ENCODE measurements at places on chromosomes 7 and 10.

DNA sequence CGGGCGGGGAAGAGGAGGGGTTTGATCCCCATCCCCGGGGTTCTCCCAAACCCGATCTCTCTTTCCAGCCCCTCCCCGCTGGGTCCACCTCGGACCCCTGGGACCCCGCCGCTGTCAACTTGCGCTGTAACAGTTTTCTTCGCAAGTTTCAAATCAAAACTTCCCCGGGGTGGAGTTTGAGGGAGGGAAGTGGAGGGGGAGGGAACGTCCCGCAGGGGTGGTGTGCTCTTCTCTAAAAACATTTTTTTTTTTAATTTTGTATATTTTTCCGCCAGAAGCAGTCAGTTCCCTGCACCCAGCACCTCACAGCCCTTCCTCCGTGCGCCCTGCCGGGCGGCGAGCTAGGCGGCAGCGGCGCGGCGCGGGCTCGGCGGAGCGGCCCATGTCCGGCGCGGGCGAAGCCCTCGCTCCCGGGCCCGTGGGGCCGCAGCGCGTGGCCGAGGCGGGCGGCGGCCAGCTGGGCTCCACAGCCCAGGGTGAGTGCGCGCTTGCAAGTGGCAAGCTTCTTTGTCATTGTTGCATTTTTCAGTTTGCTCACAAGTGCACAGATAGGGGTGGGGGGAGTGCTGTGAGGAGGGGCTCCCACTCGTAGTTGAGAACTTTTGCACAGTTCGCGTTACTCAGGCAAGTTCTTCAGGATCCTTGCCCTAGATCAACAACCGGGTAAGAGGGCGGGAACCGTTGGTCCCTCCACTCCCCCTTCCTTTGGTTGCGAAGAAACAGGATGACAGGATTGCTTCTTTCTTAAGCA lies 933 bp downstream of the MDFIC start:
- DNase-seq, result no peak

- DNase-seq, result no peak
These were observed 169.5 kb upstream of the ZMIZ1 start for GRCh38 chr10:78899098-78899754.

GRCh38 chr7:46123-46829 lies 146.1 kb upstream of the FAM20C start:
- no peak for DNase-seq

- no peak for DNase-seq
These were observed 41.3 kb upstream of the GLI3 start for GRCh38 chr7:42278344-42278743.

DNA sequence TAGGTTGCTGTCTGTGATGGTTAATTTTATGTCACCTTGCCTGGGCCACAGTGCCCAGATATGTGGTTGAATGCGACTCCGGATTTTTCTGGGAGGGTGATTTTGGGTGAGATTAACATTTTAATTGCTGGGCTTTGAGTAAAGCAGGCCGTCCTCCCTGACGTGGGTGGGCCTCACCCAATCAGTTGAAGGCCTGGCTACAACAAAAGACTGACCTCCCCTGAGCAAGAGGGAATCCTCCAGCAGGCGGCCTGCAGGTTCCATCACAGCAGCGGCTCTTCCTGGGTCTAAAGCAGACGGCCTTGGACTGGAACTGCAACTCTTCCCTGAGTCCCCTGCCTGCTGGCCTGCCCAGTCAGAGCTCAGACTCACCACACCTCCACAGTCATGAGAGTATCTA lies 114.2 kb downstream of the SFMBT2 start:
- no peak for DNase-seq

- no peak for DNase-seq
These were observed 6.7 kb downstream of the ECHDC3 start for GRCh38 chr10:11748866-11749265.

- DNase-seq, result no peak
These were observed 45.6 kb downstream of the SFMBT2 start for GRCh38 chr10:7365027-7365745.

- DNase-seq, result no peak
These were observed 39.5 kb downstream of the GARS1 start for GRCh38 chr7:30634193-30634626.

- DNase-seq, result no peak
These were observed 69.3 kb downstream of the HIPK2 start for GRCh38 chr7:139708541-139708940.

- DNase-seq, result no peak
These were observed 297.1 kb upstream of the NFE2L3 start for GRCh38 chr7:25854608-25855497.

GRCh38 chr10:125397608-125398007 lies 237.2 kb upstream of the CTBP2 start:
- DNase-seq, result no peak

DNA sequence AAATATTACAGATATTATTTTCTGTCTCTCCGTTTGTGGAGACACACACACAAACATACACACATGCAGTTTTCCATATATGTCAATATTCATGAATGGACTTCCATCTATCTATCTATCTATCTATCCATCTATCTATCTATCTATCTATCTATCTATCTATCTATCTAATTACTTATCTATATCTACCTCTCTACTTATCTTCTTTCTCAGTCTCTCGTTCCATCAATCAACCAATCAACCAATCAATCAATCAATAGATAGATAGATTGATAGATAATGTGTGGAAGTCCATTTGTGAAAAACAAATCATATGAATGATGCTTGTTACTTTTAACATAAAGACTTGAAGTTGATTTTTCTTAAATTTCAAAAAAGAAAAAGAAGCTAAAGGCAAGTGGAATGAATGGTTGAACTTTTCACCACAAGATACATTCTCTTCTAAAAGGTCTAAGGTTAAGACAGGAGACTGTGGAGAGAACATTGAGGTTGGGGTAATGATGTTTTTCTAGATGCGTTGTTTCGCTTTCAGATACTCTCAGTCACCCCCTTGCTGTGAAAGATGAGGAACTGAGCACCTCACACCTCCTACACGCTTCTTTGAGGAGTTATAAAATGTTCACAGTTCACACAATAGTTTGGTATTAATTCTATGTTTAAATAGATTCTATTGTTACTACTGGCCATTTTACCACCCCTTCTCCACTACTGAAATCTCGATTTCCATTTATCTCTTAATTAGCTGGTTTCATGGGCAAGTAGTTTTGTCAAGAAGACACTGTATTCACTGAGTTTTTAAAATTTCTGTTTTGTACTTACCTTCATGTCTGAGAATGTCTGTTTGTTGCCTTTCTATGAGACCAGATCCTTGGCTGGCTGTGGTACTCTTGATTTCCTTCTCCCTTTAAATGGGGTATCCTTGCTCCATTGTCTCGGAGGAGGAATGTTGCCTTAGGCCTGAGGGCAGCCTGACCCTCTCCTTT lies 114.1 kb downstream of the EMX2 start:
- no peak for DNase-seq

- DNase-seq, result no peak
These were observed 193.7 kb downstream of the RNLS start for GRCh38 chr10:88389456-88389855.

DNA sequence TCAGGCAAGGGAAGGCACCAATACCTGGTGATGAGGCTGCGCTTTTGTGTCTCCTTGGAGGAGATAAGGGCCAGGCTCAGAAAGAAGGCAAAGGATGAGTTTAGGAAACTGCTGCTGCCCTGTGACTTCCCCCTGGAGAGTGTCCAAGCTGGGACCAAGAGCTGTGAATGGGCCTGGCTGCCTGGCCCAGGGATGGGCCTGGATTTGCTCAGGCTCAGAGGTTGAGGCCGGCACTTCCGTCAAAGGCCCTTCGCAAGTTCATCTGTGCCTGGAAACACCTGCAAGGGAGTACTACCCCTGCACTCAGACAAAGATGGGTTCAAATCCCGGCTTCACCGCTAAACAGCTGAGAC lies 50.5 kb upstream of the NANOS1 start:
- no peak for DNase-seq

- no peak for DNase-seq
These were observed 190.2 kb upstream of the HGF start for GRCh38 chr7:81960026-81960425.

- DNase-seq, result peak; percentile 52
These were observed 12.6 kb upstream of the NPFFR1 start for GRCh38 chr10:70296406-70296899.

GRCh38 chr10:127374901-127375300 lies 174.2 kb upstream of the NPS start:
- no peak for DNase-seq

DNA sequence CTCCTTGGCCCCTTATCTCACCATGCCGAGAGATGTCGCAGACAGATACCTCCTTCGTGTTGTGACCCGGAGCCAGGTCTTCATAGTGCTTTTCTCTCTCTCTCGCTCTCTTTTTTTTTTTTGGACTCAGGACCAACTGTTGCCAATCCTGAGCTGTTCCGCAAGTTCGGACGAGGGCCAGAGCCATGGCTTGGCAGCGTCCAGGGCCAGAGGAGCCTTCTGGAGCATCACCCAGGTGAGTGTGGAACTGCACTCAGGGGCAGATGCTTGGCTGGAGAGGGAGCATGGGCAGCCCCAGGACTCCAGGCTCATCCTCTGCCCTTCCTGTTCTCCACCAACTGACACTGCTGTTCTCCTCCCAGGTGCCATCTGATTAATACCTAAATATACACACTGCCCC lies 7.8 kb downstream of the ZNF862 start:
- DNase-seq, result no peak

DNA sequence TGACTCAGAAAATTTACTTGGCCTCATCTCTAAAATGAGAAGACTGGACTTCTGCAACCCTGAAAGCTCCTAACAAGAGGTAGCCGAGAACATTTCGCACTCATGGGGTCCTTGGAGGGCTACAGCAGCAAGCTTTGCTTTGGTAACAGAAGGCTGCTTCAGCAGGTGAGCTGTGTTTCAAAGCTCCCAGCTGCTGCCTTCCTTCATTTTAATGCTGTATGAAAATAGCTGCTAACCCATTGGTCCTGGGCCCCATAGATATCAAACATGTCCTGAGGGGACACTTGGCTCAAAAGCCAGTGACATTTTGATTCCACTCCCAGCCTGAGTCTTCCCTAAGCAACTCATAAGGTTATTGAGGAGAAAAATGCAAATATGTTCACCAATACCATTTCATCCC lies 14.3 kb upstream of the MALSU1 start:
- DNase-seq, result no peak

GRCh38 chr10:114375047-114375446 lies 29.3 kb downstream of the AFAP1L2 start:
- no peak for DNase-seq

DNA sequence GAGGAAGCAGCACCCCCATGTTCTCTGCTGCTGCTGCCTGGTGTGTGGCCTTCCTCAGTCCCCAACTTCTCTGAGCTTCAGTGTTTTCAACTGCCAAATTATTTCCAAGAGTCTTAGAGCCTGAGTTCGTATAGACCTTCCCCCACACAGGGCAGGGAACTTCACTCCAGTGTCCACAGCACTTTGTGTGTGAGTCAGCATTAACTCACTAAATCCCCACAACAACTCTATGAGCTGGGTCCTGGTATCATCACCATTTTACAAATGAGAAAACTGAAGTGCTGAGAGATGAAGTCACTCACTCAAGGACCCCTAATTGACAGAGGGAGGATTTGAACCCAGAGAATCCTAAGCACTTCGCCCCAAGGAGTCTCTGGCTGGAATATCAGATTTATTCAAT lies 48.3 kb downstream of the ADCYAP1R1 start:
- no peak for DNase-seq

DNA sequence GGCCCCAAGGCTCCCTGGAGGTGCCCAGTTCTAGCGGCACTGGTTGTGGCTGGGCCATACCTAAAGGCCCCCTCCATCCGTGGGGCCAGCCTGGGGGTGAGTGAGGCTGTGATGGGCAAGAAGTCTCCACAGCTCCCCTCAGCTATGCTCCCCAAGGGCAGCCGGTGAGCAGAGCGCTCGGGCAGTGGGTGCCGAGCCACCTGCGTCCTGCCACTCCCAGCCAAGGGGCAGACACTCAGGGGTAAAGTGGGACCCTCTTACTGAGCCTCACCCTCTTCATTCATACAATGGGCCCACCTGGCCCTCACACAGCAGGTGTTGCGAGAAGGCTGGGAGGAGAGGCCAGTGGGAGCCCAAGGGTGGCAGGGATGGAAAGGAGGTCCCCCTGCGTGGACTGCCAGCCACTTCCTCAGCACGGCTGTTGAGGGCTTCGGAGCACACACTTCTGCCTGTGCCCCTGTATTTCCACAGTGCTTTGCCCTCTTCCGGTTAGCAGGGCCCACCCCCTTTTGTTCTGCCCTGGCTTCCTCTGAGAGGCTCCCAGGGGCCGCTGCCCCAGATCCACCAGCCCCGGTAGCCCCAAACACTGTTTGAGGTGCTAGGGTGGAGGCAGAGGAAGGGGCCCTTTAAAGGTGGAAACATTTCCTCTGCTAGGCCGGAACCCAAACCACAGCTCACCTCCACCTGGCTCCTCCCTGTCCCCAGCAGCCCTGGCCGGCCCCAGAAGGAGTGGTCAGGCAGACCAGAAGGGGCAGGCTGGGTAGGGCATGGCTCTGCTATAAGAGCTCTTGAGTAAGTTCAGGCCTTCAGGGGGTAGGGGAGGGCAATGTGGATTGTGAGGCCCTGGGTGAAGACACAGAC lies 16.4 kb upstream of the C10orf105 start:
- no peak for DNase-seq

DNA sequence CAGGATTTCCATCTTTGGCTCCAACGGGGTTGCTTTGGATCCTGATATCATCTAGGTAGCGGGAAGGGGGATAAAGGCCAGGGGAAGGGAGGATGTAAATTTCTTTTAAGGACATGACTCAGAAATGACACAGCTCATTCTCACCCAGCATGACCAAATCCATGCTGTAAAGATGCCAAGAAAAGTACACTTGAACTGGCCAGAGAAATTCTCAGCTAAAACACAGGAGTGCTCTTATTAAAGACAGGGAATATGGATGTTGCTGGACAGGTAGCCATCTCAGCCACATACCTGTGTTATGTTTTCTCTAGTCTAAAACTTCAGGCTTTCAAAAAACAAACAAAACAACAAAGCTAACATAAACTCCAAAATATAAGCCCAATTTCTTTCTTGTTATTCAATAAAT lies 68.3 kb downstream of the NAMPT start:
- DNase-seq, result no peak

DNA sequence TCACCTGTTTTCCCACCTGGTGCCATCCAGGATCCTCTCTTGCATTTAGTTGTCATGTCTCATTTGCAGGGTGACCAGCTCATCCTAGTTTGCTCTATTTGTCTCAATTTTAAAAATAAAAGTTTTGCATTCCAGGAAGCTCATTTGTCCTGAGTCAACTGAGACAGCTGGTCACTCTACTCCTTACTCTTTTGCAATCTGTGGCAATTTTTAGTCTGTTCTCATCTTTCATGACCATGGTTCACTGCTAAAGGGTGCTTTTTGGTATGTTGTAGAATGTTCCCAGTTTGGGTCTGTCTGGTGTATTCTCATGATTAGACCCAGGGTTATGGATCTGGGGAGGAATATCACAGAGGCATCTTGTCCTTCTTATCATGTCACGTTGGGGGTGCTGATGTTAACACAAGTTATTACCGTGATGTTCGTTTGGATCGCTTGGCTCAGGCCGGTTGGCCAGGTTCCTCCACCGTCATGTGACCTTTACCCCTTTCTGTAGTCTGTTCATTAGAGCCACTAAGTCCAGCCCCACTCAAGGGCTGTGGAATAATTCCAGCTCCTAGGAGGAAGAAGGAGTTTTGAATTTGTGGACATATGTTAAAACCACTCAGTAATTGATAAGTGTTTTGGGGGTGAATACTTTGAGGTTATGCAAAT lies 103.3 kb upstream of the IGFBP3 start:
- no peak for DNase-seq

- DNase-seq, result no peak
These were observed 626.4 kb downstream of the TNS3 start for GRCh38 chr7:46955531-46955930.

- DNase-seq, result no peak
These were observed 7.1 kb downstream of the CAMK2G start for GRCh38 chr10:73867126-73867807.

GRCh38 chr10:86798611-86799010 lies 42.2 kb downstream of the BMPR1A start:
- DNase-seq, result no peak

- no peak for DNase-seq
These were observed 165.0 kb upstream of the CNTNAP2 start for GRCh38 chr7:145951566-145951965.

All from omental fat pad (tissue), 4 donors.